ENCODE measurements at places on chromosomes 2 and 18.
A peak's percentile ranks its signal among the peaks of the same experiment; 100 is the strongest.

DNA sequence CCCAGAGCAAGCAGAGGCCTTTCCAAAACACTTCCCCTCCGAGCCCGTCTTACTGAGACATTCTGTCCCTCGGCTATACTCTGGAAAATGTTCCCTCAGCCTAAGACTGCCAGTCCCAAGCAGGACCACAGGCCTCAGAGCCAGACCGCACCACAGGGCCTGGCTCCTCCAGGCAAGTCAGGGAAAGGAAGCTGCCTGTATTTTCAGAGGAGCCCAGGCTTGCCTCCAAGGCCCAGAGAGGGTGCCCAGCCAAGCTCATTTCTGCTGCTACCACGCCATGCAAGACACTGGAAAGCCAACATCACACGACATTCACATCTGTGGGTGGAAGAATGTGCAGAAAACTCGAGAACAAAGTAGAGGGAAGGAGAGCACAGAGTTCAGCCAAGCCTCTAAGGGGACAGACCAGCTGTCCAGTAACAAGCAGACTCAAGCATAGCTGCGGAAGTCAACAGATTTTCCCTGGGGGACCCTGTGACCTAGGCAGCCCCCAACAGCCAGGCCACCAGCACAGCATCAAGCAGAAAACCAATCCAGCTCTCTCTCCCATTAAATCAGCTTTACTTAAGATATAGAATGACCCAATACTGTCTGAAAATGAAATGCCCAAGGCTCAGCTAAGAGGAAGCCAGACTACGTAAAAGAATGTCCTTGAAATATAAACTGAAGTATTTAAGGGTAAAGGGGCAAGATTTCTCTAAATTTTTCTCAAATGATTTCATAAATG lies 123.9 kb downstream of the ZFP36L2 start:
- no peak for DNase-seq

- DNase-seq: peak; percentile 89
These were observed 35.7 kb upstream of the SLC8A1 start for GRCh38 chr2:40487602-40488001.

DNA sequence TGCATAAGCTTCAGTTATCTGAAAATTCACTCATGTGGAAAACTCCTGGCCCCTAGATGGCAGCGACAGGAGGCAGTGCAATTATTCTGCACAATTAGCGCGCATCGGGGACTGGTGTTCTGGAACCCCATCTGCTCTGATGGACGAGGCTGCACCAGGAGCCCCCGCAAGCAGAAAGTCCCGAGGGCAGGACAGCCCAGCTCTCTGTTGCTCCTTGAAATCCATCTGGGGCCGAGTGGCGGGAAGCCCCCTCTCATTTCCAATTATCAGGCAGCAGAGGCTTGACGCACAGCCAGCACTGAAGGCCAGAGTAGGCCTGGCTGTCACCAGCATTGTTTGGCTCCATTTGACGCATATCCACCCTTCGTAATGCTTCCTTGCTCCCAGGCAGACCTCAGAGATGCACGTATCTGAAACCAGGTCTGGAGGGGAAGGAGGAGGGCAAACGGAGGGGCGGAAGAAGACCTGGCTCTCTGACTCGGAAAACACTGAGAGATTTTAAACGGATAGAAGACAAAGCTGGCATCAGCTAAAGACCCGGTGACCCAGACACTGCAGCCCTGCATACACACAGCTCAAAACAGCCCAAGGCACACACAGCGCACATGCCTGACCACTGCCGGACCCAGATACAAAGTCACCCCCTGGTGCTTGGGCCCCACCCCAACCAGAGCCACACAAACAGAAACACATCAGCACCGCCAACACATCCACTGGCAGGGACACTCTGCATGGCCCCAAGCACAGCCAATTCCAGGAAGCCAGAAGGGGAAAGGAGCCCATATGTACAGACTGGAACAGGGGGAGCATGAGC lies 69.8 kb downstream of the TNS1 start:
- no peak for DNase-seq

DNA sequence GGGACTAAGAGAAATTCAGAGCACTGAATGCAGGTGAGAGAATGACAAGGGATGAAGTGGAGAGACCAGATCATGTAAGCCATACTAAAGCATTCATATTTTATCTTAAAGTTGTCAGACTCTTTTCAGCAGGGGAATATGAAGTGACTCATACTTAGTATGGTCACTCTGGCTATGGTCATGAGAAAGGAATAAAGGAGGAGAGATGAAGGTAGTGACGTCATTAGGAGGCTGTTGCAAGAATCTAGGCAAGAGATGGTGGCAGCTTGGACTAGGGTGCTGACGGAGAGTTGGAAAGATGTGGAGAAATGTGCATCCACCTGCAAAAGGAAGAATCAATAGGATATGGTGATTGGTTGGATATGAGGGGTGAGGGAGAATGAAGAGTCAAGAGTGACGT lies 203.2 kb upstream of the ACVR2A start:
- no peak for DNase-seq

DNA sequence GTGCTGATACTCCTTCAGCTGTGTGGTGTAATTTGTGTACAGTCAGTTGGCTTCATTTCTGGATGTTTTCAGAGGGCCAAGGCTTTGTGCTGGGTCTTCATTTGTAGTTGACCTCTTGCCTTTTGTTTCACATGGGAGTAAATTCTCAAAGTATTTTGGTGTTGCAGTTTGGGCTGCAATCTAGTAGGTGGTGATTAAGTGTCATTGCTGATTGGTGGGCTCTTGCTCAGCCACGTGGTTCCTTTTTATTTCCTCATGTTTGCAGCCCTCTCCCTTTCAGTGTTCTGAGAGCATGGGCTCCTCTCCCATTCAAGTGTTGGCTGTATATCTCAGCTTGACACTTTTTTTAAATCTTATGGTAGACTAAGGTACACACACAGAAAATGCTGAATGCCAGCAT lies 96.8 kb downstream of the SNTG2 start:
- DNase-seq: peak; percentile 35

DNA sequence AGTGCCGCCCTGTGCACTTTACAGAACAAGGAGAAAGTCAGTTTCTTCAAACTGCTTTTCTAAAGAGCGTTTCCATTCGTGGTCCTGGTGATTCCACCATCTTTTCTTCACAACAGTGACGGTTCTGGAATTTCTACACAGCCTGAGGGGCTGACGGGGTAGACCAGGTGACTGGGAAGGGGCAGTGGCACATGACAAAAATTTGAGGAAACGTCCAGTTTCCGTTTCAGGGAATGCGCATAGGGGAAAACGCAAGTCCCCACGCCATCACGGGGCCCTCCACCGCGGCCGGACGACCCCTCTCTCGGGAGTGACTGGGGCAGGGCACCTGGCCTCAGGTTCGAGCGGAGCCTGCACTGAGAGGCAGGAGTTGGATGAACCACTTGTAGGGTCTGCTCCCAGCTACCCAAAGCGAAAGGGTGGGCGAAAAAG lies 980 bp upstream of the SPTBN1 start:
- peak; percentile 27 for DNase-seq

DNA sequence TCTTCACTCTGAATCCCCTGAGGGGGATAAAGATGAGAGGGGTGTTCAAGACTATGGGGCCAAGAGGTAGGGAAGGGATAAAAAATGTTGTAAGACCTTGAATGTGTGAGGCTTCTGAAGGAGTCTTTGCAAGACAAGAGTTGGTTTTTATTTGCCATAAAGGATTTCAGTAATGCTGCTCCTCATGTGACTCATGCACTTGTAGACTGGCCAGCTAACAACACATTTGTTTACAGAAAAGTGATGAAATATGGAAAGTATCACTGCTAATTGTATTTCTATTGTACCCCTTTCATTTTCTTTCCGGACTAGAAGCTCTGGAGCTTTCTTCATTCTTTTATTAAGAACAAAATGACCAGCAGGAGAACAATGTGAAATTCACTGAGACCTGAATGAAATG lies 782.1 kb downstream of the EPHA4 start:
- peak; percentile 27 for DNase-seq

- DNase-seq: no peak
These were observed 75.8 kb upstream of the SLC1A4 start for GRCh38 chr2:64913357-64913869.

DNA sequence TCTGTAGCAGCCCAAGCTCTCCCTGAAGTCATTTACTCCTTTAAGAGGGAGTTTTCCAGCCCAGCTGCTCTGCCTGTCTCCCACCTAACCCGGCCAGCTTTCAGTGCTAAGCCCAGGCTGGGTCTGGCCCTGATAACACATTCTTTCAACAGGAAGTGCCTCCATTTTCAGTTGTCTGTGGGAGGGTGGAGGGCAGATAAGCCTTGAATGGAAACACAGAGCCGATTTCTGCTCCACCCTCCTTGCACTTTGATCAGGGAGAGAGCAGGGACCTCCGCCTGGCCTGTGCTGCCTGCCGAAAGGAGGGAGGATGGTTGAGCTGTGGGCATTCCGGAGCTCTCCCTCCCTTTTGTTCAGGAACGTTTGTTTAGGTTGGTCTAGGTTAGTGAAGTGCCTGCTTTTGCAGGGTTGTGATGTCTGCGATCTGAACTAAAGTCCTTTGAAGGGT lies 24.8 kb downstream of the GATA6 start:
- no peak for DNase-seq

GRCh38 chr2:152647552-152647951 lies 69.7 kb downstream of the PRPF40A start:
- no peak for DNase-seq

- DNase-seq: peak; percentile 47
These were observed 762 bp downstream of the INO80C start for GRCh38 chr18:35497027-35497369.

DNA sequence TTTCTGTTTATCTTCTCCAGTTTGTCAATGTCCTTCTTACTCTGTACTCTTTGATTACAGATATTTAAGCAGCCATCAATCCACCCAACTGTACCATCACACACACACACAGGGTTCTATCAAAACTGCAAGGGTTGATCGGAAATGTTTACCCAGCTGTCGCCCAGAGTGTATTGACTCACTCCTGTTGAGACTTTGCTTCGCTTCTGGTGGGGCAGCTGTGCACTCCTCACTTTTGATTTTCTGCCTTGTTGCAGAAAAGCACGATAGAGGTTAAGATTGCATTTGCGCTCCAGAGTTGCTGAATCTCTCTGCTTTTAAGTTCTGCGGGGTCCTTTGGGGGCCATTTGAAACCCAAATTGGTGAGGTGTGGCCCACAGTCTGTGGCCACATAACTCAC lies 216.2 kb downstream of the SETBP1 start:
- no peak for DNase-seq

DNA sequence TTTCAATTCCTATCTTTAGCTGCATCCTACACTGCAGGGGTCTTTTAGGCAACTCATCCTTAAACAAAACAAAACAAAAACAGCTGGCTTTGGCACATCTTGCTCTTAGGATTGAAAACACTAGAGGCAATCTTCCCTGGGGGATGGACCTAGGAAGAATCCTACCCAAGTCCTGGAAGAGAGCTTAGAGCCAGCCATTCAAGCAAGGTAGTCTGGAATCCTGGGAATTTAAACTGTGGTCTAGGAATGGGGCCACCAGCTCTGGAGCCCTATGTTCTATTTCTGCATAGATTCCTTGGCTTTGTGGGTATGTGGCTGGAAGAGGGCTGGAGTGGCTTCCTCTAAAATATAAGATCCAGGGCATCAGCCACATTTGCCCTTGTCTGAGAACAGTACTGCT lies 27.7 kb downstream of the MYL1 start:
- peak; percentile 6 for DNase-seq

DNA sequence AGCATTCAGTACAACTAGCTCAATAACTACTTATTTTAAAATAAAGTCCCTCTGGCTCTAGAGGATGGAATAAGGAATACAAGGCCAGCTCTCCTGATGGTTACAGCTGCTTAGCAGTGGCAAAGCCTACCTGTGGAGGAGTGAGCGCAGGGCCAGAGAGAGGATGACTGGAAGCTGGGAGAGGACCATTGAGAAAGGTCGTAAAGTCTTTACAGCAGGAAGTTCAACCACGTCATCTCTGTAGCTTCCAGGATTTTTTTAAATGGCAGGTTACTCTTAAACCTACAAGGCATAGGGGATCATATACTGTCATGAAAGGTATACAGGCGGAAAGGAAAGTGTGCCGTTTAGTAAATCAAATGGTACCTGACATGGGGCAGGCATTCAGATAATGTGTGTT lies 26.3 kb downstream of the ANXA4 start:
- no peak for DNase-seq

DNA sequence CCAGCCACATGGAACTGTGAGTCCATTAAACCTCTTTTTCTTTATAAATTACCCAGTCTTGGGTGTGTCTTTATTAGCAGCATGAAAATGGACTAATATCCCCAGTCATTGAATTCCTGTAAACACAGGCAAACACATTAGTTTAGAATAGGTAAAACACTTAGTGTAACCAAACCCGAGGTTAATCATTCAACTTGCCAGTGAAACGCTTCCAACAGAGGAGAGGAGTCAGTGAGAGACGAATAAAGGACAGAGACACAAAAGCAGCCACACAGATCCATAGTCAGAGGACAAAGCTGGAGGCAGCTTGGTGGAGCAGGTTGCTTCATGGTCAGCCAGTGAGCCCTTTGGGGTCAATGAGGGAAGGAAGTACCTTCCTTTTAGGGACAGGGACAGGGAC lies 348.1 kb downstream of the TGIF1 start:
- DNase-seq: peak; percentile 89

DNA sequence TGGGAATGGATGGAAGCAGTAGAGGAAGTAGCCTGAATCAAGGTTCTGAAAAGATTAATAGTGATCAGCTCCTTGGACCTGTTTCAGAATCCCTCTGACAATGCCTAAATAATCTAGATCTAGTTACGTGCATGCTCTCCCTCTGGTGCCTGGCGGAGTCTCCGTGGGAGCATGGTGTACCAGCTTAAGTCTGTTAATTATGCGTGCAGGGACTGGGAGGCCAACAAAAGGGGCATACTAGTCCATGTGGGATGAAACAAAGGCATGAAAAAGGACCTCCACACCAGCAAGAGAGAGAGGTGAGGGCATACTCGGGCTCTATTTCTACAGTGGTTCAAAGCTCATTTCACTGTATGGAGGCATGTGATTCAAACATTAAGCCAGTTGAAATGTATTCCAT lies 200.3 kb downstream of the DPP4 start:
- no peak for DNase-seq

GRCh38 chr18:72612894-72613533 lies 68.9 kb upstream of the CBLN2 start:
- no peak for DNase-seq

- DNase-seq: no peak
These were observed 78.5 kb downstream of the FIGN start for GRCh38 chr2:163657281-163657656.

- DNase-seq: no peak
These were observed 108.3 kb downstream of the CDH7 start for GRCh38 chr18:65859075-65859474.

DNA sequence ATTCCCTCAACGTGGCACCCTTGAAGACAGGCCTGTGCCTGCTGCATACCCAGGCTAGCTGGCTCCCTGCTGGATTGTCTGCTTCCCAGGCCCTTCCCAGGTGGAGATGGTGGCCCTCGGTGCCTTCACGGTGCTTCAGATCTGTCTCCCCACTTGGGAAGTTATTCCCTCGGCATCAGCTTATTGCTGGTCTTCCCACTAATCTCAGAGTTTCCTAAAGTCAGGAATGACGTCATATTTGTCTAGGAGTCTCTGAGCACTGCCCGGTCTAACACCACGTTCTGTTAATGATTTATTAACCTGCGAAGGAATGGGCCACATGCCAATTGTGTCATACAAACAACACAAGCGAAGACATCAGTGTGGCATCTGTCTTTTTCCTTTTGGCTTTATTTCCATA lies 269.8 kb upstream of the ID2 start:
- peak; percentile 95 for DNase-seq

GRCh38 chr2:12167525-12168317 lies 421.3 kb downstream of the LPIN1 start:
- DNase-seq: no peak

GRCh38 chr2:73089270-73090030 lies 17.9 kb upstream of the SFXN5 start:
- peak; percentile 96 for DNase-seq

Data from renal cortical epithelial cell (primary cell).